Brain pericyte (primary cell): ENCODE measurements at places on chromosomes 1 and 21.

GRCh38 chr1:62045574-62045973 lies 149.1 kb upstream of the L1TD1 start:
- DNase-seq = peak; percentile 69

DNA sequence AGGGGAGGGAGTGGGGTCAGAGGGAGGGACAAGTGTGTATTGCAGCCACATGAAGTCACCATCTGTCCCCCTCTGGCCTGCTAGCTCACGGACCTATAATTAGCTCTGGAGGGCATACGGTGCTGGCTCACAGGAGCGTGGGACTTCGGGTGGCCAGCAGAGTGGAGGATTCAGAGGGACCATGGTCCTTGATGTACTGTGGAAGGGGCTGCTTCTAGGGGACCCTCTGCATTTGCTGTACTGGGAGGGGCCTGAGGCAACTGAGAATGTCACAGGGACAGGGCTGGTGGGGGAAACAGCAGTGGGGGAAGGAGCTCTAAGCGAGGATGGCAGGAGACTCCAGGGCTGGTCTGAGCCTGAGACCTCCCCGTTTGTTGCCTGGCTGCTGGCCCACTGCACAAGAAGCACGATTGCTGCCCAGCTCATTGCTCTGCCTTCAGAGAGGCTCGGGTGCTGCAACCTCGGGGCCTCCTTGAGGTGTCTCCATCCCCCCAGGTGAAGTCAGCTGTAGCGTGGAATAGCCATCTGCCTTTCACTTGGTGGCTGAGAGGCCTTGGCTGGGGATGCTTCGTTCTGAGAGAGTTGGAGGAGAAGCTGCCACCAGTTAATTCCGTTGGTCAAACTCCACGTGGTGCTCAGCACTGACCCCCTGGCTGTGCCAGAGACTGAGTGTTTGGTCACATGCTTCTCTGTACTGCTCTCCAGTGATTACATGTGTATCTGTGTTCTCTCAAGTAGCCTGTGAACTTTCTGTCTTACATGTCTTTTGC lies 2.7 kb downstream of the PPFIA4 start:
- no peak for DNase-seq

DNA sequence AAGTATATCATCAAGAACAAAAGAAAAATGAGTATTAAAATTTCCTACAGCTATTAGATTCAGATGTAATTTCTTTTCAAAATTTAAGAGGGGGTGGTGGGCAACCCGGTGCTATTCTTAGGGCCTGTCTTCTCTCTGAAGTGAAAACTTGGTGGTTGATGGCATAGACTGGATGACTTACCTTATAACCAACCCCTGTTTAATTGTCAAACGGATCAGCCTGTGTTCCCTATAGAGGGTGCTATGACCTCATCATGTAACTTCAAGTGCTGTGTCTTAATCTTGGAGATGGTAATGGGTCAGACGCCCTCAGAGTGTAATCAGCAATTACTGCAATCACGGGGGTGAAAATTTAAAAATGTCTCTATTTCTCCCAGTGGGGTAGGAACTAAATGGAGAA lies 176.2 kb downstream of the PCP4 start:
- no peak for DNase-seq

DNA sequence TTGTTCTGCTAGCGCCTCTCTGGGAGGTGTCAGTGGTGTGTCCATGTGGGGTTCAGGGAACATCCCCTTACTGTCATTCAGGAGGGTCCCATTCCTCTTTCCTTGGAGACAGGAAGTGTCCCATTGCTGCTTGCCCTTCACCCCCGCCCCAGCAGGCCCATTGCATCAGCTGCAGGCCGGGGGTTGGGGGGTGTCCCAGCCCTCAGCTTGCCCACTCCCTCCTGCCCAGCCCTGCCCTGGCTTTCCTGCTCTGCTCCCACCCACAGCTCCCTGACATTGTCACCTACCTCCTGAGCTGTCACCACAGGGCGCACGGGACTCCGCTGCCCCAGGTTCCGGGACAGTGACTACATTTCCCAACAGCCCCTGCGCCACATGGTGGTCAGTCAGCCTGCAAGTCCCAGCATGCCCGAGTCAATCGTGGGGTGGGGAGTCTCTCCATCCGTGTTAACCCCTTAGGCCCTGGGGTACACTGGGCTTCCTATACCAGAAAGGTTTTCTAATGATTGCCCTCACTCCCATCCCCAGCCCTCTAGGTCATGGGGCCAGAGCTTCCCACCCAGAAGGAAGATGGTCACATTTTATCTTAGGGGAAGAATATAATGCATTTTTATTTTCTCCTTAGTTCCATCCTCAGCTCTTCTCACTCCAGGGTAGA lies at the start of gene INPP5B:
Gene INPP5B (minus strand): TSS at position 351 of the 658 bp plus-strand sequence. CDS start 745 bp downstream, outside the sequence.
- DNase-seq = peak; percentile 43

- no peak for DNase-seq
Observed at GRCh38 chr1:25869909-25870606, 5.5 kb downstream of the PAQR7 start.

DNA sequence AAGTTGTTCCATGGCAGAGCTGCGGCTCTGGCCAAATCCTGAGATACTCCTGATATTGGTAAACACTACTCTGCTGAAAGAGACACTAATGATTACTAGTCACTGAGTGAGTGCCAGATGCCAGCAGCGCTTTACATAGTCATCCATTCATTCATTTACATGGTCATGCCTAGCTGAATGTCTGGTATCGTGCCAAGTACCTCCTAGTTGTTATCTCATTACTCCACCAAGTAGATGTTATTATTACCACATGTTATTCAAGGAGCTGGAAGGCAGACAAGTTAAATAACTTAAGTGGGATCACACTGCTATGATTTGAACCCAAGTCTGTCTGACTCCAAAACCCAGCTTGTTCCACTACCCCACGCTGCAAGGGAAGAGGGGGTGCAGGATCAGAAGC lies 4.7 kb downstream of the OLFML2B start:
- DNase-seq = peak; percentile 34

GRCh38 chr1:179369751-179370341 lies 4.1 kb downstream of the AXDND1 start:
- DNase-seq = peak; percentile 31

DNA sequence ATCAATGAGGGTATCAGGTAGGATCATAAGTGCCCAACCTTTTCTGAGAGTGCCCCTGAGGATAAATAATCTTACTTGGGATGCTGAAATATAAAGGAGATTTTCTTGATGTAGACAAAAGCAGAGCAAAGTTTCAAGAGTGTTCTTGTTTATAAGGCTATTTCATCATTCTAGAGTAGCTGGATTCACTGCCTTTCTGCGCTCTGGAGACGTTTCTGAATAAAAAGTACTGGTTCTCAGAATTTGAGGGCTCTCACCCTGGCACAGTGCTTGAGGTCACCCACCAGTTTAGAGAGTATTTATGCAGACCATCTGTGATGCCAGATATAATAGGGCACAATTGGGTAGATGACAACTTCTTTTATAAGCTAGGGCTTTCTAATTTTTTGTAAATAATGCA lies 103.3 kb downstream of the GDAP2 start:
- no peak for DNase-seq

GRCh38 chr1:237736372-237737029 lies 154.2 kb downstream of the ZP4 start:
- no peak for DNase-seq

DNA sequence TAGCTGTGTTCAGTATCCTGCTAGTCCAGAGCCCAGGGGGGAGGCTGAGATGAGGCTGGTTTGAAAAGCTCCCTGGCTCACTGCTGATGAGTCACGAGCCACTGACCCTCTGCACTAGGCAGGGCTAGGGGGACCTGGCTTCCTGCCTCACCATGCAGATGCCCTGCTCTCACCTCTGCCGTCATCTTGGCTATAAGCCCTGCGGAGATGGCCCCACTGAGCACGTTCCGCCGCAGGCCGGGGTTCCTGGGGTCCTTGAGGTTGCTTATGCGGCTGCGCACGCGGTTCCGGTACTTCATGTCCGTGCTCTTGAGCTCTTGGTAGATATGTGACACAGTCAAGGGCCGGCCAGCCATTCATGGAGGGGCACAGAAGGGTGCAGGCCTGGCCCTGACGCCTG lies 24.1 kb upstream of the ZNF436 start:
- peak; percentile 68 for DNase-seq

- no peak for DNase-seq
Observed at GRCh38 chr1:24984800-24985522, 54.9 kb upstream of the RUNX3 start.

GRCh38 chr1:111219557-111220286 lies 7.8 kb upstream of the CHI3L2 start:
- no peak for DNase-seq

DNA sequence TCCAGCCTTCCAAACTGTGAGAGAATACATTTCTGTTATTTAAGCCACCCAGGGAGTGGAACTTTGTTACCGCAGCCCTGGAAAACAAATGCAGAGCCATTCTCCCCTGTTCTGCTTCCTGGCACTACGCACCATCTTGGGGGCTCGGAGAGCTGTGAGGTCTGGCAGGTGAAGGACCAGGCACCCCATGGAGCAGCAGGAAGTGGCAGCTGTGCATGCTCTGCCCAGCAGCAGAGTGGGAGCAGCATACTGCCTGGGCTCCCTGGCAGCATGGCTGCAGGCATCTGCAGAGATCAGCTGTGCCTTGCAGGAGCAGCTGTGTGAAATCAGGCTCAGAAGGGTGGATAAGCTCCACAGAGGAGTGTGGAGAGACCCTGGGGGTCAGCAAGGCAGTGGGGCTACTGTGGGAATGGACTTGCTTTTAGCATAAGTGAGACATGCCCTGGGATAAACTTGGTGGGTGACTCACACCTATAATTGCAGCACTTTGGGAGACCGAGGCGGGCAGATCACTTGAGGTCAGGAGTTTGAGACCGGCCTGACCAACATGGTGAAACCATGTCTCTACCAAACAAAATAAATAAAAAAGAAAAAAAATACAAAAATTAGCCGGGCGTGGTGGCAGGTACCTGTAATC lies 17.7 kb upstream of the ZSCAN20 start:
- peak; percentile 90 for DNase-seq

DNA sequence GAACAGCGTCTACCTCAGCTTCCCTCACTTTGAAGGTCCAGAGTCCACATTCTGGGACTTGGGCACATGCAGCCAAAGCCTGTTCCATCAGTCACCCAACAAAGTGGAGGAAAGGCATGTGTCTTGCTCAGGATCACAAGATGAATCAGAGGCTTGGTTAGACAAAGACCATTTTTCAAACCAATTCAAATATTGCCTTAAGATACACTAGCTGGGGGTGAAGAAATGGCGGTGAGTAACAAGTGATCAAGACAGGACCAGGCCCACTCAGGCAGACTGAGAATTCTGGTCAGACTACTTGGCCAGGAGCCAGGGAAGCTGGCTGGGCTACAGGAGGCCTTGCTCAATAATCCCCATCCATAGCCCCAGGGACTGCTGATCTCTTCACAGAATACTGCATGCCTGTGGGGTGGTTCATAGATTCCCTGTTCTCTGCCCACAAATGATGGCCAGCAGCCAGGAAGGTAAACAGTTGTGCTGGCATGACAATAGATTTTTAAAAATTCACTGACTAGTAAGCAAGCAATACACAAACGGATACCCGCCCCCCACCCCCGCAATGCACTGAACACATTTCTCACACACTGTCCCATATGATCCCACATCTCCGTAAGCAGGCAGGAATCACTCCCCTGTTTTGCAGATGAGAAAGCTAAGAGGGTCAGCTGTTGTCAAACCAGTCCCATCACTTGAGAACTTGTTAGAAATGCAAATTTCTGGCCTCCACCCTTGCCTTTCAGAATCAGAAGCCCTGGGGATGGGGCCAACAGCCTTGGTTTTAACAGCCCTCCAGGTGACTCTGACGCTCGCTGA lies 27.2 kb downstream of the ERI3 start:
- DNase-seq = peak; percentile 95

DNA sequence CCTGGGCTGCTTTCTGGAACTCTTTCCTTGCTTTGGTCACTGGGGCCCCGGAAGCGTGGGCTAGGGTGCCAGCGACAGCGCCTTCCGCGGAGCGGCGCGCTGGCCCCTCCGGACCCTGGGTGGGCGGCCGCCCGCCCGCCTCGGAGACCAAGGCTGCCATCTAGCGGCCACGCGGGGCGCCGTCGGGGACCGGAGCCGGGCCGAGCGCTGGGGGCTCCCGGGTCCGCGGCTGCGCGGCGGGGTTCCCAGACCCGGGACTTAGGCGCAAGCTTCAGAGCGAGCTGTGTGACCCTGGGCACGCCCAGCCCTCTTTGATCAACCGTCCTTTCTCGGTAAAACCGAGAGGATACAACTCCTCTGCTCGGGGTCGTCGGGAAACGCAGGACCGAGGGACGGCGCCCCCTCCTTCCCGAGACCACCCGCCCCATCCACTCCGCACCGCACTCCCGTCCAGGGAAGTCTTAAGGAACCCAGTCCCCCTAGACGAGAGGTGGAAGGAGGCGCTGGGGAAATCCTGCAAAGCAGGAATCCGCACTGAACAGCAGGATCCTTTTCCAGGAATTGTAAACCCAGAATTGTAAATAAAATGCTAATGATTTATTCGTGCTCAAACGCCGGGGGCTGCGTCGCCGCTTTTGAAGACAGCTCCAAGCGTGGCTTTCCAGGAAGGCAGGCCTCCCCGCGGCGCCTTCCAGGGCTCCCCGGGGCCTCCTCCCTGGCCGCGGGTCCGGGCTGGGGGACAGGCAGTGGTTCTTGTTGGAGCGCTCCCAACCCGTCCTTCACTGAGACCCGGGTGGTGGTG lies 41.2 kb downstream of the RRAGC start:
- no peak for DNase-seq

GRCh38 chr1:48887796-48888195 lies 111.1 kb upstream of the BEND5 start:
- no peak for DNase-seq

DNA sequence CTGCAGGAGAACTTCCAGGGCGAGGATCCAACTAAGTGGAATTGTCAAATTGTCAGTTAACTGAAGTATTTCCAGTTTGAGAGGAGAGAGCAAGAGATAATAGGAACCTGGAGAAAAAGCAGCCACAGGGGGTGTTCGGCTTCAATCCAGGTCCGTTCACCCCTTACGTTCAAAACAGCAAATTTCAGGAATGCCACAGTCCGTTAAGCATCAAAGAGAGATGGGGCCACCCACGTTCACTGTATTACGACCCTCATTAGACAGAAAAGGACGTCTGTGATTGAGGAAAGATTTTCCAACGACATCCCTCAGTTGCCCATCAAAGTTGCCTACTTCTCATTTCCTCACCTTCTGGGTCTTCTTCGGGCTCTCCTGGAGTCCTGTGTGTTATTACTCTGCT lies 422.5 kb upstream of the VAMP3 start:
- no peak for DNase-seq

- DNase-seq = no peak
Observed at GRCh38 chr1:23436520-23437354, 12.2 kb upstream of the TCEA3 start.

DNA sequence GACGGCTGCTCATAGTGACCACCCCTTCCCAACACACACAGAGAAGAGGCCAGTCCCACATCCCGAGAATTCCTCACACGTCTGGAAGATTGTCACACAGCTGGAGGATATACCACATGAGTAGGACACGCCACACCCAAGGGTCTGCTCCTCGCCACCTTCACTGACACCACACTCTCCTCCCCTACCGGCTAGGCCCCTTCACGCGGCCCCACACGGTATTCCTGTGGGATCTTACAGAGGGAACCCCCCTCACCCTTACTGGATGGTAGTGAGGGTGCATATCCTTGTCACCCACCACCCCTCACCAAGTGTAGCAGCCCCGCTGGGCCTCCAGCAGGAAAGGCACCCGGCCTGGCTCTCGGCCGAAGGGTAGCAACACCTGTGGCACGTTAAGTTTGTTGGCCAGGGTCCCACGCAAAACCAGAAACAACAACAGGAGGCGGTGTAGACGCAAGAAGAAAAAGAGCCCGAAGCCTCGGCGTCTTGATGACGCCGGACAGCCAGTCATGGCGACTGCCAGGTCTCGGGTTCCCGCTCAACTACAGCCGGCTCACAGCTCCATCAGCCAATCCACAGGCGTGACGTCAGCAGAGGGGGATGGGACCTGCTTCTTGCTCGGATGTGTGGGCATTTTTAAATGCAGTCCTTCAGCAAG lies at the start of gene NUP210L:
Gene NUP210L (minus strand): TSS at position 540 of the 658 bp plus-strand sequence.
- DNase-seq = no peak

- peak; percentile 50 for DNase-seq
Observed at GRCh38 chr1:168145184-168146159, 8.7 kb upstream of the GPR161 start.
